ENCODE measurements at places on chromosomes 6 and 20.

DNA sequence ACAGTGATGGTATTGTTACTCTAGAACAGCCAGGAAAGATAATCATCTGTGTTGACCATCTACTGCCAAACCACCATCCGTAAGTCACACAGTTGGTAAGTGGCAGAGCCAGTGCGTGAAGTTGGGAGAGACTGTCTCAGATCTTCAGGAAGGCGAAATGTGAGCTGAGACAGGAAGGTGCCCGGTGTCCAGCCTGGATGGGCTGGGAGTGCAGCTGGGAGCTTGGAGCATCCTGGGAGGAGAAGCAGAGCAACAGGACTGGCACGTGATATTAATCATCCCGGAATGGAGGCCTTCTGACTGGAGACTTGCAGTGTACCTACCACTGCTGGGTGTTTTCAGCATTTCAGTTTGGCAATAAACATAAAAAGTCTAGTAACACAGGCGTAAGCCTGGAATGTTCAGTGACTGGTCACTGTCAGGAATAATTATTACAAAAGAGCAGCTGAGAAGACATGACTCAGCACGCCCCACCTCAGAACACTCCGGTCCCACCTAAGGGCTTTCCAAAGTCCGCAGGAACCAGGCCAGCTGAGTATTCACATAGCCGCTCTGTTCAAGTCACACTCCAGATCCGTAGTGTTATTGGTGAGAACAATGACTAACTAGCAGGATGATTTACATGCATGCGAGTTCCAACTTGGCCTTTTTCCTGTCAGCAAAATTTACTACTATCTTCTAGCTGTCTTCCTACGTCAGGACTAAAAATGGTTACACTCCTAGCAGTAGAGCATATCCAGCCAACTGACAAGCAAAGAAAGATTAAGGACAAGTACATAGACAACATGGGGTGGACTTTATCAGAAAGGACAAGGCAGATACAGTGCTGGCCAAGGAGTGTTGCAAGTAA lies 45.1 kb upstream of the PNRC1 start:
- no peak for DNase-seq

DNA sequence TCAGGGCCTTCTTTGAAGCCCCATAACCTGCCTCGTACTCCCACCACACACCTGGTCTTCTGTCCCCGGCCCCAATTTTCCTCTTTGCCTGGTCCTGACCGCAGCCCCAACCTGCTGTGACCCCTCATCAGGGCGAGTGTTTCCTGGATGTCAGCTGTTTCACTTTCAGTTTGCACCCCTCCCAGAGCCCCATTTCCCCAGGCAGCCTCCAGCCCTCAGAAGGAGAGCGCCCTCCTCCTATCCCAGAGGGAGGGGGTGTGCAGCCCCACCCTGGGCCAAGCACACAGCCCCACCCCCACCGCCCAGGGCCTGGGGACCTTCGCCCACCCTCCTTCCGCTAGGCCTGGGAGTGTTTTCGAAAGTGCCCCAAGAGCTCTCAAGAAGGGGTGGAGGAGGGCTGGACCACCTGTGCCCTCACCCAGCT lies 1.5 kb downstream of the BAK1 start:
- DNase-seq, result peak; percentile 28

GRCh38 chr20:38186788-38187221 lies 21.7 kb upstream of the TGM2 start:
- DNase-seq, result no peak

GRCh38 chr6:118135371-118135770 lies 228.3 kb downstream of the SLC35F1 start:
- no peak for DNase-seq

GRCh38 chr6:33957131-33957891 lies 153.5 kb upstream of the MLN start:
- no peak for DNase-seq

DNA sequence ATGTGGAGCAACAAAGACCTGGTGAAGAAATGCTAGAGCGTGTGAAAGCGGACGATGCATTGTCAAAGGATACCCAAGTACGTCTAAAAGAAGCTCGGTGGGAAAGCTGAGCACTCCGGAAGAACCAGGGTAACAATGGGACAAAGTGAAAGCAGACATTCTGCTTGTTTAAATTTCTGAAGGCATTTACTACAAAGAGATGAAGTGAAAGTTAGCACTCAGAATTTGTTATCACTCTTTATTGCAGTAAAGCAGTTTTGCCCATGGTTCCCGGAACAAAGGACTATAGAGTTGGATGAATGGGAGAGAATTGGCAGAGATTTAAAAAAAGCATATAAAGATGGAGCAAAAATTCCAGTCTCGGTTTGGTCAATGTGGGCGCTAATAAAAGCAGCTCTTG lies 12.8 kb upstream of the IRAK1BP1 start:
- DNase-seq, result no peak

DNA sequence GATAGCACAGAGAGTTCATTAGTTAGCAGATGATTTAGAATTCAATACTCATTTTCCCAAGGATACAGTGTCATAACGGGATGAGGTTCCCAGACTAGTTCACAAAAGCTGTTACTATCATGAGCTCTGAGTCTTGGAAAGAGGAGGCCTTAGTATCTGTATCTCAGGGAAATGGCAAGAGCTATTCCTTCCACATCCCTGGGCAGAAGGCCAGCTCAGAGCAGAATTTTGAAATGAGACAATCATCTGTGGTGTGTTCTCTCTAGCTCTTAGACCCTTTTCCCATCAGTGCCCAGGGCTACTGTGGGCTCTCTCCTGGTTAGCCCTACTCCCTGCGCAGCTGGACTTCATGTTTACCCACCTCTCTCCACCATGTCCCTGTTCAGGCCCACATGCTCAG lies 64.5 kb downstream of the JAG1 start:
- DNase-seq, result no peak

- no peak for DNase-seq
Measured at GRCh38 chr6:30880698-30881252, 3.5 kb upstream of the DDR1 start.

GRCh38 chr20:25148181-25148981 lies 47.1 kb upstream of the ENTPD6 start:
- peak; percentile 33 for DNase-seq

GRCh38 chr20:62624325-62624690 lies 18.0 kb upstream of the SLCO4A1 start:
- no peak for DNase-seq

DNA sequence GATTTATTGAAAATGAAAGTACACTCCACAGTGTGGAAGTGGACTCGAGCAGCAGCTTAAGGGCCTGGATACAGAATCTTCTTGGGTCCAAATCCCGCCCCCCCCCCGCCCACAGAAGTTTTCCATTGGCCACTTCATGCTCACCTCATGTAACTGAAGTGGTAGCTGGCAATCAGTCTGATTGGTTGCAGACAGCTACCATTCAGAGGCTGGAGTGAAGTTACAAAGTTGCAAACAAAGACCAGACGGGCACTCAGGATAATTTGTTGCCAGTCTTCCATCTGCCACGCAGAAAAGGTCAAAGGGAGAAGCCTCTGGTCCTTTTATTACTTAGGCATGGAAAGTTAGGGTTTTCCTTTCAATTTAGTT lies 25.8 kb upstream of the FABP7 start:
- no peak for DNase-seq

- no peak for DNase-seq
Measured at GRCh38 chr6:88004707-88005106, 42.9 kb upstream of the SPACA1 start.
